ENCODE measurements at places on chromosomes 6 and 20.

DNA sequence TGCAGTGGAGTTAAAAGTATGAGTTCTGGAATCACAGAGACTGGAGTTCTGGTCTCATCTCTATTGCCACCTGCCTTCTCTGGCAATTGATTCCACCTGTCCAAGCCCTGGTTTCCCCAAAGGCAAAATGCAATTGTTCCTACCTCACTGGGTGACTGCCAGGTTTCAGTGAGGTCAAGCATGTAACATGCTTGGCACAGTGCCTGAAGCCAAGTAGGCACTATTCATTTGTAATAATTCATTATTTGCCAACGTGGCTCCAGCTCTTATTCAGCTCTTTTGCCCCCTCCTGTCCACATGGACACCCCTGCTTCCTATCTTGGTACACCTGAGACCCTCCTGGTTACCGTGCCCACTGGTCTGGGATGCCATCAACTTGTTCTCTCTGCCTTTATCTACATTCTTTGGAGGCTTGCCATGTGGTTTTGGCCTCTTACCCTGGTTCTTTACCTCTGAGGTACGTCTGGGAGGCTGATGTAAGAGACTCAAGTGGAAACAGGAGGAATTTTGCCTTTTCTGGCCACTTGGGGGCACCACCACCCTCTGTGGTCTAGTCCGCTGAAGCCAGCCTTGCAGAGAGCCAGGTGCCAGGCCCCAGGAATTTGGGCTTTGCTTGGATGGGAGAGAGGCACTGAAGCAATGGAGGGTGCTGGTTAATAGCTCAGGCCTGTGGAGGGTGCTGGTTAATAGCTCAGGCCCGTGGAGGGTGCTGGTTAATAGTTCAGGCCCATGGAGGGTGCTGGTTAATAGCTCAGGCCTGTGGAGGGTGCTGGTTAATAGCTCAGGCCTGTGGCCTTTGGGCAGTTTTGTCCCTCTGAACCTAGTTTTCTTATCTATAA, 1.7 kb downstream of the KCNK15 start:
- peak; percentile 52 for DNase-seq

- no peak for DNase-seq
Observed at GRCh38 chr6:167975458-167975857, 22.0 kb upstream of the KIF25 start.

DNA sequence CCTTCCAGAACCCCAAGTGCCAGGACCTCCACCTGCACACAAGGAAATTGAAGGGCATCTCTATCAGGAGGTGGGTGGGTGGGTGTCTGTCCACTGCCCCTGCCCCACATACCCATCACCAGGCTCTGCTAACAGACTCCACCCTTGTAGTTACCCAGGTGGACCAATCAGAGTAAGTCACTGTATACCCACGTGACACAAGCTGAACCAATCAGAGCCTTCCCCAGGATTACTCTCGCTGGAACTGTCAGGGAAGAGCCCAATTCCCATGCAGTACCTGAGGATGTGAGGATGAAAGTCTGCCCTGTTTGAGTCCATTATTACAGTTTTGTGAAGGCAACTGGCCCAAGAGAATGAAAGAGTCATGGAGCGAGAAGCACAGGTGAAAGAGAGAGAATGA, 4.2 kb downstream of the OCSTAMP start:
- DNase-seq, result no peak

DNA sequence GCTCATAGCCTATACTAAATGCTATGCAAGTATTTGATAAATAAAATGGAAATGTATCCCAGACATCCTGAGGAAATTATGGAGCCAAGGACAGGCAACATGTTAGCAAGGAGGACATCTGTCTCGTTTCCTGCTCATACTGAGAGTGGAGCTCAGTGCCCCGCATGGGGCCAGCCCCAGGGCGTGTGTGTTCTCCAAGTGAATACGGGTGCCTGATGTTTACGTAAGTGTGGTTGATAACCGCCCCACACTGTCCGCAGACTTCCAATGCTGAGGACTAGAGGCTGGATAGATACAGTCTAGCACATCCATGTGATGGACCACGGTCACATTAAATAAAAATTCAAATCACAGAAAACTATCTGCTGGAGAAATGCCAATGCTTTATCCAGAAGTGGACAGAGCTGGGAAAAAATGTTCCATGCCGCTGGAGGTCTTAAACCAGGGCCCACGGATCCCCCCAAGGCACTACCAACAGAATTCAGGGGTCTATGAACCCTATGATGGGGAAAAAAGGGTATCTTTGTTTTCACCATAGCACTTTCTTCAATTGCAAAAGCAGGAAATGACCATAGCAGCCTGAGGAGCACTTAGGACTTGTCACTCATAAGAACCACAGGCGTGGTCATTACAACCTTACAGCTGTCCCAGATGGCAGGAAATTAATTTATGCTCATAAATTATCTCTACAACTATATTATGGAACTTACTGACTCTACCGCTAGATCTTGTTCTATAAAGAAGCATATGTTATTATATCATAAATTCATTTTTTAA, 24.9 kb downstream of the TGM2 start:
- no peak for DNase-seq

DNA sequence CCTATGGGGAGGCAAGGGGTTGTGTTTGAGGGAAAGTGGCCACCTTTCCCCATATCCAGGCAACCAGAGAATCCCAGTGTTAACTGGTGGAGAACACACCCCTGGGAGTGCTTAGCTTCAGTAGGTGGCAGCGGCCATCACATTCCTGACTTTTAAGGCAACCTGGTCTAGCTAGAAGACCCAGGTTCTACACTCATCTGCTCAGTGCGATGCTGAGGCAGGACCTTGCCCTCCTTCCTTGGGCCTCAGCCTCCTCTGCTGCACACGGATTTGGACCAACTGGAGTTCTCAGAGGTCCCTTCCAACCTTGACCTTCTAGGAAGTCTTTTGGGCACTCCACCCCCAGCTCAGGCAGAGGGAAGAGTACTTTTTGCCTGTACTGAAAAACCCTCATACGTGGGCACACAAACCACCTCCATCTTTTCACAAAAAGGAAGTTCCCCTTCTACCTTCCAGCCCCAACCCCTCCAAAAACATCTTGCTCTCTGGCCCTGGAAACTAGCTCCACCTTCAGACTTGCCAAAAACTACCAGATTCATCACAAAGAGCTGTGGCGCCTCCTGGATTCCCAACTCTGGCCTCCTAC, 2.9 kb downstream of the CCND3 start:
- no peak for DNase-seq

DNA sequence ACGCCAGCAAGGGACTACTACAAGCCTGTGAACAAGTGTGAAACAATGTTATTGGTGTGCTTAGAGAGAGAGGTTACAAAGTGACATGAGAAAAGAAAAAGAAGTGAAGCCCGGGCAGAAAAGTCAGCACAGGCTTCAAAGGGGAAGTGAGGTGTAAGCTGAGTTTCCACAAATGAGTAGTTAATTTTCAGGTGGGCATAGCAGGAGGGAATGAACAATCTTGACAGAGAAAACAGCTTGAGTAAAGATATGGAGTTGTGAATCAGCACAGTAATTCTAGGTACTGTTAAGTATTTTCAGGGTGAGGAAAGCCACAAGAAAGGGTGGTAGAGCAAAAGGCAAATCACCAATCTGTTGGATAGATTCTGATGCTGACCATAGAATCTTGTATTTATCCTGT, 4.3 kb downstream of the KCNQ5 start:
- no peak for DNase-seq

- no peak for DNase-seq
Observed at GRCh38 chr20:4434681-4435080, 287.0 kb upstream of the PRND start.

GRCh38 chr20:36830791-36831691, 44.9 kb upstream of the TLDC2 start:
- peak; percentile 19 for DNase-seq

GRCh38 chr20:47093320-47093966, 198.8 kb downstream of the EYA2 start:
- DNase-seq, result no peak

DNA sequence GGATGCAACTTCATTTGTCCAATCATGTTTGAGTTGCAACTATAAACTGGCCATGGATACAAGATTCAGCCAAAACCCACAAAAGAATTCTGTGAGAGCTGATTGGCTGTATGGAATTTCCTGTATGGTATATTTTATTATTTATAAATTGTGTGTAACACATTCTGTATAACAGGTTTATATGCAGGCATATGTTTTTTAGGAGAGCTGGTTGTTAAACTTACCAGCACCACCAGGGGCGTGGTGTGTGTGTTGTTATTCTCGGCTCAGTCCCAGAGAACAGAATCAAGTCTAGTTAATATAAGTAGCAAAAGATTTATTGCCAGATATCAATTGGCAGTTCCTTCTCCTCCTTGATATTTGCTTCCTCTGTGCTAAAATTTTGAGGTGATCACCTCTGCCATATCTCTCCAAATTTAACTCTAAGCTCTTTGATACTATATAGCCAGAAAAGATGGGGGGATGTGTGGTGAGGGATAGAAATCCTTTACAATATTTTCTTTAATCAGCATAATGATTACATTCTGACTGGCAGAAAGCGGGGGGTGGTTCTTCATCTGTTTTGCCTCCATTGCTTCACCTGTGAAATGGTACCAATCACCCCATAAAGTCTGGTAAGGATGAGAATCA, 22.9 kb downstream of the CNBD2 start:
- peak; percentile 3 for DNase-seq

GRCh38 chr6:40732878-40733277, 145.7 kb upstream of the LRFN2 start:
- DNase-seq, result no peak

DNA sequence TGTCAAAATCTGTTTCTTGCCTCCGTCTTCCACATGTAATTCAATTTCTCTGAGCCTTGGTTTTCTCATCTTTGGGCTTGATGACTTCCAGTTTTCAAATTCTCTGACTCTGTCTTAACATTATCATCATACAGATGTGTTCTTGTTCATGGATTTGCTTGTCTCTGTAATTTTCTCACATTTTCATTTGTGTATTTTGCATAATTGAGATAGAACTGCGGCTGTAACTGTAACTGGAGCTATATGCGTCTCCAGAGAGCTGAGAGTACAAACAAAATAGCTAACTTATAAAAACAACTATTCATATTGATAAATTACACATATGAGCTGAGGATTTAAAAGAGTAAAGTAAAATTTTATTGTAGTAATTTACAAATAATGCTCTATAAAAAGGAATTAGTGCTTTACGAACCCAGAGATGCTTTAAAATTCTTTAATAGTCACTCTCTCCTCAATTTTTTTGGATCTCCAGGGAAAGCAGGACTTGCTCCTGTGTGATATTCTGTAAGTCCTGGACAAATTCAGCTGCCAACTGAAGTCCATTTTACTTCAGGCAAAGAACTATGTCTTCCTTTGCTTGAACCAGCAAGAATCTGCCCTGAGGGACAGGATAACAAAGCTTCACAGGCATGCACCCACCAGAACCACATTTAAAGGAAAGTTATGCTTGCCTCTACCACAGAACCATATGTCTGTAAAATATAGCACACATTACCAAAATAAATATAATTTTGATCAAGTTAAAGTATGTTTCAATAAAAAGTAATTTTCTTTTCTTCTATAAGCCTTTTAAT, 288.3 kb downstream of the KHDC1L start:
- DNase-seq, result no peak

GRCh38 chr6:89392823-89393222, 19.2 kb downstream of the RRAGD start:
- no peak for DNase-seq

DNA sequence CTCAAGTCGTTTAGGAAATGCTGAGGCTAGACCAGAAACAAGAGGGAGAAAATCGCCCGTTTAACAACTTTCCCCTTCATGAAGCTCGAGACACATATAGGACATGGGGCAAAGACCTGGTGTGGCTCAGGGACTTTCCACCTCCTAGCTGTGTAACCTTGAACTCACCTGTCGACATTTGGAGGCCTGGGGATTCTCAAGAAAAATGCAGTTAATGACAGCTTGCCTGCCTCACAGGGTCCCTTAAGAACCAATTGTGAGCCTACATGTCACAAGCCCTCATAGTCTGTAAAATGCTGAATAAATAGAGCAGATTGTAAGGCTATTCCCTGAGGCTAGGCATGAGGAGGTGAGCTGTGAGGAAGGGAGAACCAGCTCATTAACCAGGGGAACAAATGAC, 35.1 kb downstream of the MGME1 start:
- no peak for DNase-seq

DNA sequence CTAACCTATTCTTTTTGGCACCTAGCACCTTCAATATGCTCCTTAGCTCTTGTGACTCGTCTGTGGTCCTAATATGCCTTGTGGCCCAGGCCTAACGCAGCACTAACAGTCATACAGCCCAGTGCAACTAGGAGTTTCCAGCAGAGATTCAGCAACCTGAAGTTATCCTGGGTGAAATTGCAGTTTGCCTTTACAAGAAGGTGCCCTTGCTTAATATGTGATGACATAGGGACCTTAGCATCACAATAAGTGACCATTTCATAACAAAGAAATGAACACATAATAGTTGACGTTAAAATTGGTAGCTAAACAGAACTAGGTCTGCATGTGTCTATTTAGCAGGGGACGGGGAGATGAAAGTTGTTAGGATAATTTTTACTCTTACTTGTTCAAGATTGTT, 10.1 kb downstream of the FIG4 start:
- DNase-seq, result no peak

- DNase-seq, result no peak
Observed at GRCh38 chr6:169162249-169162648, 91.4 kb downstream of the THBS2 start.

DNA sequence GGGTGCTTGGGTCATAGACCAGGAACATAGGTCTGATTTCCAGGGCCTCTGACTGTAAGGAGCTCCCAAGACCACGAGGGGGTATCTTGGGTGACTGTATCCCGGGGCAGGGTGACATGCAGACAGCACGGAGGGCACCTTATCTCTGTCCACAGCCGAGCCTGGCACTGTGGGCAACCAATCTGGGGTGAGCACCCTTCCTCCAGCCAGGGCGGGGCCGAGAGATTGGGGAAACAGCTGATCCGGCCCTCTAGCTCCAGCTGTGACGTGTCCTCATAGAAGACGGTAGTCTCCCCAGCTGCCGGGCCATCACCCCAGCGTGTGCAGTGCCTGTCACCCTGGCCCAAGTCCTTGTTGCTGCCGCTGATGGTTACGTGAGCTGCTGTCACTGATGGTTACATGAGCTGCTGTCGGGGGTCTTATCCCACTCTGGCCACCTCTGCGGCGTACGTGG, 139.6 kb upstream of the RNF24 start:
- no peak for DNase-seq
